A549 treated with Mapracorat at 1 μM for 4 hours (cell line): ENCODE measurements at places on chromosomes 11 and 22. TPM values are rescaled to one million over a fixed set of nuclear protein-coding genes. Genes with fewer than 3 reads are reported as not detected.

Gene ARFIP2
- 52.0 to 56.2 TPM (median 52.8 TPM) in 5 replicates for total RNA-seq

Gene KRTAP5-9
- total RNA-seq, result not detected in 5 replicates

Gene MRGPRX4
- not detected in 5 replicates for total RNA-seq

Gene FAT3
- total RNA-seq, result 0.19 to 0.62 TPM (median 0.26 TPM) in 5 replicates

Gene SCUBE2
- total RNA-seq, result 0.35 to 0.76 TPM (median 0.42 TPM) in 5 replicates

Gene CCDC157
- 2.4 to 3.4 TPM (median 3.2 TPM) in 5 replicates for total RNA-seq

Gene SLC5A1
- total RNA-seq, result 0.06 TPM in 1 of 5 replicates, not detected in the others

Gene BTG4
- total RNA-seq, result 0.21 to 0.26 TPM in 2 of 5 replicates, not detected in the others

Gene FGF4
- not detected in 5 replicates for total RNA-seq

Gene ATG2A
- 11.8 to 22.6 TPM (median 21.0 TPM) in 5 replicates for total RNA-seq

Gene OR52N4
- total RNA-seq, result not detected in 5 replicates

Gene EFCAB6
- total RNA-seq, result 0.23 to 0.91 TPM (median 0.48 TPM) in 5 replicates

Gene SULT4A1
- not detected in 5 replicates for total RNA-seq

Gene TEX12
- total RNA-seq, result not detected in 5 replicates

Gene ENTHD1
- not detected in 5 replicates for total RNA-seq

Gene EHF
- total RNA-seq, result 0.92 to 1.4 TPM (median 0.95 TPM) in 5 replicates

Gene TMEM132A
- 91.4 to 146 TPM (median 134 TPM) in 5 replicates for total RNA-seq

Gene TRIM49
- total RNA-seq, result 0.09 to 0.14 TPM in 2 of 5 replicates, not detected in the others

Gene CD3E
- total RNA-seq, result not detected in 5 replicates

Gene UPK2
- total RNA-seq, result 0.39 to 1.2 TPM (median 0.98 TPM) in 5 replicates

Gene ART1
- total RNA-seq, result not detected in 5 replicates

Gene DERL3
- total RNA-seq, result 0.32 to 0.66 TPM (median 0.52 TPM) in 5 replicates

Gene TBC1D10A
- total RNA-seq, result 8.2 to 9.8 TPM (median 9.4 TPM) in 5 replicates

Gene OR51B5
- 0.13 TPM in 2 of 5 replicates, not detected in the others for total RNA-seq

Gene ISX
- not detected in 5 replicates for total RNA-seq

Gene TLCD5
- 5.3 to 7.9 TPM (median 7.0 TPM) in 5 replicates for total RNA-seq

Gene OR8G1
- not detected in 5 replicates for total RNA-seq

Gene OR52I2
- not detected in 5 replicates for total RNA-seq

Gene OR10A2
- not detected in 5 replicates for total RNA-seq

Gene WNT11
- 1.0 to 1.9 TPM (median 1.7 TPM) in 5 replicates for total RNA-seq

Gene CCT8L2
- total RNA-seq, result not detected in 5 replicates

Gene TUBA8
- total RNA-seq, result 0.26 to 1.2 TPM (median 0.85 TPM) in 5 replicates
